Stimulated activated CD8-positive, alpha-beta memory T cell treated with anti-CD3 and anti-CD28 coated beads, Interleukin-2, amount 100 ng/mL, for 1 hour (primary cell): ENCODE measurements at places on chromosomes 6 and 20.

GRCh38 chr6:143410859-143411270 is 39.6 kb downstream of the ADAT2 start:
- no peak for DNase-seq

GRCh38 chr6:106870069-106870468 is 104.5 kb downstream of the CD24 start:
- no peak for DNase-seq

DNA sequence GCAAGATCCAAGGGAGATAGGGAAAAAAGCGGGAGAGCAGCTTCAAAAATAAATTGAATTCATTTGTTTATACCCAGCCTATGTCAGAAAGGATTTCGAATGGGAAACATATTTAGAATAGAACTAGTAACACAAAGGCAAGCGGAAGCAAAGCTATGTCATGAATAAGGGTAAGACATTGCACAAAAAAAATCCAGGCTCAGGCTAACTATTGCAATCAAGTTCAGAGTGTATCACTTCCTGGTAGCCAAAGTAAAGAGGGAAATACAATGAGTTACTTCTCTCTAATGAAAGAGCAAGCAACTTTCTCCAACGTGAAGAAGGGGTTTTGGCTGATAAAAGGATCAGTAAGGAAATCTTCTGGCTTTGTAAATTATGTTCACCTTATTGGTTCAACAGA is 212.8 kb downstream of the ZMYND8 start:
- no peak for DNase-seq

GRCh38 chr20:62825333-62825985 is 8.6 kb downstream of the COL9A3 start:
- DNase-seq: no peak

DNA sequence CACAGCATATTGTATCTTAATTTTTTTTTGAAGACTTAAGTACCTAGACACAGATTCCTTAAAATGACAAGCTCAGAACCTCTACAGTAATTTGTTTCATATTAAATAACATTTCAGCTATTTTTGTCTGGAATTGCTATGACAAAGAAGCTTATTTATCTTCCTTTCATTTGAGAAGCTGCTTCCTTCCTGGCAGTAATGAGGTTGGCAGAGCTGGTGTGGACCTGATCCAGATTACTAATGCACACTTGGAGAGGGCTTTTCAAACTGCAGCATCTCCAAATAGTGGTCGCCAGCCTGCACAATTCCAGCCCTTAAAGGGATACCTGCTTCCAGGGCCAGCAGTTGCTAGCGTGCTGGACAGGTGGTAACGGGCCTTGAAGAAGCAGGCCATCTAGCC is 12.1 kb downstream of the PTCHD4 start:
- DNase-seq: no peak

- DNase-seq: no peak
These were observed 1.2 kb upstream of the PNPLA1 start for GRCh38 chr6:36268478-36269275.

DNA sequence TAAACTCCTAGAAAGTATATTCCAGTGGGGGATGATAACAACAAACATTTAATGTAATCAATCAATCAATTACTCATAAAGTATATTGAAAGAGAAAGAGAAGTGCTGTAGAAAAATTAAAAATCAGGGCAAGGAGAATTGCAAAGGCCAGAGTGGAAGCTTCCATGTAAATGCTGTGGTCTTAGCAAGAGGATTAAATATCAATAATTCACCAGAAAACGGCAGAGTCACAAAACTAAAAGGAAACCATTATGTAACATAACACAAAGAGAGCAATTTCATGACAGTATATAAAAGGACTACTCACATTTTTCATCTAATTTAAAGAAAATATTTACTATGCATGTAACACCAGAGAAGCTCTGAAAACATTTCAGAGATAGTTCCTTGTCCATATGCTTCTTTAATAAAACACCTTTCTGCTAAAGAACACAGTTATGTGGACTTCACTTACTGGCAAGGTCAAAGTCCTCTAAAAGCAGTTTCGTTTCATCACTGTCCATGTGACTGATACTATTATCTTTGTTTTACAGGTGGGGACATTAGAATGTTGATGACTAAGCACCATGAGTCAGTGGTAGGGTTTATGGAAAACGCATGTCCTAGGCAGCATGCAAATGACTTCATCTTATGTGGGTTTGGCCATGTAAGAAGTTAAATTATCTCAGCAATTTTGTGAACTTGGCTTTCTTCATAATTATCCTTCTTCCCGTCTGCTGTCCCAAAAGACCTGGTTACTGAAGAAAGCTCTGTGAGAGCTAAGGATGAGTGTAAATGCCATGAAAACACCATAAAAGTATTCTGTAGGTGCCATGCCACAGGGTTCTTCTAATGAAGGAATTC is 185.8 kb upstream of the TENT5A start:
- DNase-seq: no peak

DNA sequence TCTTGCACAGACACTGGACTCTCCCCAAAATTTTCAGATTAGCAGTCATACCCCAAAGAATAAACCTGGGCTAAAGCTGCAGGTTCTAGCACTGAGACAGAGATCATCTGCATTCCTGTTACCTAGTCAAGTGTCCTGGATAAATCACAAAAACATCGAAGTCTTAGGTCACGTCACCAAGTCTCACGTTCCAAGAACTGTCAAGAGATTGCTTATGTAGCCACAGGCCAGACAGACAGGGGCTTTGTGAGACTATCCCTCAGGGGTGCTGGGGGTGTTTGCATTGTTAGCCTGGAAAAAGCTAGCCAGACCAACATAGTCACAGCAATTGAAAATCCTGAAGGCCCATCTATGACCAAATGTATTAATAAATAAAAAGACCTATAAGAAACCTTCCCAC is 243.1 kb upstream of the PREP start:
- DNase-seq: no peak

GRCh38 chr6:158996856-158997255 is 3.1 kb downstream of the RSPH3 start:
- DNase-seq: no peak
